NCI-H187 (cell line): ENCODE measurements at places on chromosomes 1 and 21.

DNA sequence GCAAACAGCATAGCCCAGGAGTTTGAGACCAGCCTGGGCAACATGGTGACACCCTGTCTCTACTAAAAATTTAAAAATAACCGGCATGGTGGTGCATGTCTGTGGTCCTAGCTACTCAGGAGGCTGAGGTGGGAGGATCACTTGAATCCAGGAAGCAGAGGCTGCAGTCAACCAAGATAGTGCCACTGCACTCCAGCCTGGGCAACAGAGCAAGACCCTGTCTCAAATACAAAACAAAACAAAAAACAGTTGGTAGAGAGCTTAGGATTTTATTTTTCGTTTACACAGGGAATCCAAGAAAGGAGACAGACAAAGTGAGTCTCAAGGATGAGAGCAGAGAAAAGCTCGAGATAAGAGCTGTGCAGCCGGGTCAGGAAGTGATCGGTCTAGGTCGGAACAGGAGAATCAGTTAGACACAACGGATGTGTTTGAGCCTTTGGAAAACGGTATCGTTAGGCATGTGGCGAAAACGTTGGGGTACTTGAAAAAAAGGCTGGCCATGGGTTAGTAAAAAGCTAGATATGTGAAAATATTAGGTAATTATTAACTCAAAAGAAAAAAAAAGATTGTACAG lies 1.7 kb upstream of the MIB2 start:
- DNase-seq, result no peak

- DNase-seq, result no peak
Observed at GRCh38 chr1:53552981-53553733, 94.0 kb downstream of the DMRTB1 start.

- no peak for DNase-seq
Observed at GRCh38 chr1:236027104-236027503, 37.8 kb downstream of the NID1 start.

GRCh38 chr1:228810878-228811711 lies 75.8 kb downstream of the RHOU start:
- no peak for DNase-seq

- peak; percentile 18 for DNase-seq
Observed at GRCh38 chr1:174769961-174770549, 229.7 kb upstream of the CACYBP start.

DNA sequence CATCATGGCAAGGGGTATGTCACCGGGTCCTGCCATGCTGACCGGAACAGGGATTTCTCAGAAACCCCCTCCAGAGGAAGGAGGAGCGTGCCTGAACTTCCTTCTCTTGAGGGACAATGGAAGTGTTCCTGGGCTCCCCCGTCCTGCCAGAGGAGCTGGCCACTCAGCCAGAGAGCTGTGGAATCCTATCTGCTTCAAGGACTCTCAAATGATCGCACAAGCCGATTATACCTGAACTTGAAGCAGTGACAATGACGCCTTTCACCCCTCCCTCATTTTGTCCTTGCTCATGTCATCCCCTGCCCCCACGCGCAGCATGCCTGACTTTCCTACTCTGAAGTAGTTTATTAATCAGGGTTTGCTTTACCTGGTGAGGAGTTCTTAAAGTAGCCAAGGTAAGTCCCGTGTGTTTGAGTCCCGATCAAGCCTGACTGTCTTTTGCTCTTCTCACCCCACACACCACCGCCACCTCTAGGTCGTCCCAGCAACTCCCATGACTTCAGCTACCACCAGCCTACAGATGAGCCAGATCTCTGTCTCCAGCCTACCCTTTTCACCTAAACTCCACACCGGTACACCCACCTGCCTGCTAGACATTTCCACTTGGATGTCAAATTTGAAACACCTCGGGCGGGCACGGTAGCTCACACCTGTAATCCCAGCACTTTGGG lies 25.0 kb upstream of the PRELP start:
- DNase-seq, result no peak

DNA sequence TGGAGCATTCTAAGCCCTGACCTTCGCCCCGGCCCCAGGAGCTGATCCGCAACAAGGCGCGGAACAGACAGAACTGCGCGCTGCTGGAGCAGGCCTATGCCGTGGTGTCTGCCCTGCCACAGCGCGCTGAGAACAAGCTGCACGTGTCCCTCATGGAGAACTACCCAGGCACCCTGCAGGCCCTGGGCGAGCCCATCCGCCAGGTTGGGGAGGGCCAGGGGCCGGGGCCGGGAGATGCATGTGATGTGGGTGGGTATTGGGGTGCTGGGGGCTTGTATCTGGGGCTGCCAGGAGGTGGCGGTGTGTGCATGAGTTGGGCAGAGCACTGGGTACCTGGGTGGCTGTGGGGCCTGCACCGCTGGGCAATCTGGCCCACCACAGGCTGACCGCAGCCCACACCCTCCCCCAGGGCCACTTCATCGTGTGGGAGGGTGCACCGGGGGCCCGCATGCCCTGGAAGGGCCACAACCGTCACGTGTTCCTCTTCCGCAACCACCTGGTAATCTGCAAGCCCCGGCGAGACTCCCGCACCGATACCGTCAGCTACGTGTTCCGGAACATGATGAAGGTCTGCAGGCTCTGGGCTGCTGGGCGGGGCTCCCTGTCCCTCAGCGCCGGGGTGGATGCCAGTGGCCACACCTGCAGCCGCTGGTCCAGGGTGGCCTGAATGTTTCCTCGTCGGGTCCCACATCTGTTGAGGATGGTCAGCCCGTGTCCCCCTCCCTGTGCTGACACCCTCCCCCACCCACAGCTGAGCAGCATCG lies 65.8 kb downstream of the TRIM11 start:
- no peak for DNase-seq

DNA sequence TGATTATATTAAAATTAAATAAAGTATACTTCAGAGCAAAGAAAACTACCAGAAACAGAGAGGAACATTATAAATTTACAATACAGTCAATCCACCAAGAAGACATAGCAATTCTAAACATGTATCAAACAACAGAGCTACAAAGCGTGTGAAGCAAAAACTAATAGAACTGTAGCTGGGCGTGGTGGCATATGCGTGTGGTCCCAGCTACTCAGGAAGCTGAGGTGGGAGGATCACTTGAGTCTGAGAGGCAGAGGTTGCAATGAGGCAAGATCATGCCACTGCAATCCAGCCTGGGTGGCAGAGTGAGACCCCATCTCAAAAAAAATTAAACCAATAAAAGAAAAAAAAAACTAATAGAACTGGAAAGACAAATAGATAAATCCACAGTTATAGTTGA lies 12.3 kb downstream of the CCDC185 start:
- no peak for DNase-seq

- no peak for DNase-seq
Observed at GRCh38 chr21:38637161-38637560, 138.9 kb upstream of the ERG start.

- DNase-seq, result no peak
Observed at GRCh38 chr1:186104459-186104858, 270.6 kb downstream of the TPR start.
